ENCODE measurements at places on chromosomes 7 and 10.

DNA sequence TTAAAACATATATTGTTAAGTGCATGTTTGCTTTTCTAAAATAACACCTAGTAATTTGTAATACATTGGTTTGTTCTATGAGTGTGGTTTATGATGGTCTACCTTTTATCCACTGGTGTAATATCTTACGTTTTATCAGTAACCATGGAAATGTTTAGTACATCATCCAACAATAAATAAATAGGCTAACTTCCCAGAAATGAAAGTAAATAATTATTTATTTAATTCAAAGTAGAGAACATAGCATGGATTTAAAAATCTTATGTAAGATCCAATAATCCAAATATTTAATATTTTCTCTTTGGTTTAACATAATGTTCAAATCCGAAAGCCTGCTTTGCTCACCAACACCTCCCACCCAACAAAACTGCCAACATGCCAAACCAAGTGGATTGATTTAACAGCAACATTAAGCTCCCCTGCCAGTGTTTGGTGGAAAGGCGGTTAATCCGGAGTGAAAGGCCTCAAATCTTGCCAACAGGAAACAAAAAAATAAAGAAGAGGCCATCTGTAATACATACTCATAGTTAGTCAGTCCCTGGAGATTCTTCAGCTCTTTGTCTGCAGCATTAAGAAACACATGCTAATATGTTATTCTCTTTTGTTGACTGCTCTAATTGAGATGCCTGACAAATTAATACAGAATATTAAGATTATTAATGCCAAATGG is 897.8 kb downstream of the CNTNAP2 start:
- no peak for DNase-seq

- no peak for DNase-seq
These were observed 10.9 kb downstream of the OGDH start for GRCh38 chr7:44617225-44617890.

DNA sequence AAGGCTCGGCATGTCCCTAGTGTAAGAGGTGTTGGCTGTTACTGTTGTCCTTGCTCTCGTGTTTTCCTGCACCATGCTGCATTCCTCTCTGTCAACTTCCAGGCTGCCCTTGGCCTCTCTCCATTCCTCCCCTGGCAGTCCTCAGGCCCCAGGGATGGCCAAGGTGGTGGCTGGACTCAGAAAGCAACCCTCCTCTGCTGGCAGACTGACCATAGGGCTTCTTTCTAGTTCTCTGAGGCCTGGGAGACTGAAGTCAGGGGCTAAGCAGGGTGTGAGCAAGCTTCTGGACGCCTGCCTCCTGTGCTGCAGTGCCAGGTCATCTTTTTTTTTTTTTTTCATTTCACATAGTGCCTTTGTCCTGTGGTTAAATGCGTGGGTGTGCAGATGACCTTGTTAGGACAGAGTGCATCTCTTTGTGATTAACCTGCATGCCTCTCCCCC is 72.0 kb downstream of the GOLGA7B start:
- DNase-seq = no peak

GRCh38 chr7:78448911-78449310 is 650.3 kb downstream of the PHTF2 start:
- DNase-seq = no peak

- DNase-seq = no peak
These were observed 92.4 kb downstream of the TMEM106B start for GRCh38 chr7:12303495-12303894.

GRCh38 chr7:122972056-122972455 is 23.4 kb downstream of the TAS2R16 start:
- no peak for DNase-seq

- no peak for DNase-seq
These were observed 7.2 kb downstream of the EN2 start for GRCh38 chr7:155464948-155465739.

GRCh38 chr10:28840971-28841370 is 163.7 kb downstream of the BAMBI start:
- DNase-seq = no peak

DNA sequence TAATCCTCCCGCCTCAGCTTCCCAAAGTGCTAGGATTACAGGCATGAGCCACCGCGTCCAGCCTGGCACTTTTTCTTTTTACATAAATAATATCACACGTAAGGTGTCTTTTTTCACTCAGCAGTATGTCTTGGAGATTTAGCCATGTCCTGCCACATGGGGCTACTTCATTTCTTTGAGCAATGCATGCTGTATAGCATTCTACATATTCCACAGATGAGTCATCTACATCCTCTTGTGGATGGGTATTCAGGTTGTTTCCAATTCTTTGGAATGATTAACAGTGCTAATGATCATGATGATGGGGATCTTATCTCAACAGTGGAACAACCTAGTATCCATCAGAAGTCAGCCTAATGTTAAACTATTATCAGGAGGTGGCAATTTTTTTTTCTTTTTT is 50.8 kb downstream of the ZNF503 start:
- no peak for DNase-seq

GRCh38 chr10:129328546-129328945 is 138.5 kb upstream of the MGMT start:
- peak; percentile 63 for DNase-seq

GRCh38 chr10:63221950-63222349 is 88.8 kb downstream of the NRBF2 start:
- no peak for DNase-seq

- no peak for DNase-seq
These were observed 33.1 kb downstream of the HBP1 start for GRCh38 chr7:107201795-107202450.

DNA sequence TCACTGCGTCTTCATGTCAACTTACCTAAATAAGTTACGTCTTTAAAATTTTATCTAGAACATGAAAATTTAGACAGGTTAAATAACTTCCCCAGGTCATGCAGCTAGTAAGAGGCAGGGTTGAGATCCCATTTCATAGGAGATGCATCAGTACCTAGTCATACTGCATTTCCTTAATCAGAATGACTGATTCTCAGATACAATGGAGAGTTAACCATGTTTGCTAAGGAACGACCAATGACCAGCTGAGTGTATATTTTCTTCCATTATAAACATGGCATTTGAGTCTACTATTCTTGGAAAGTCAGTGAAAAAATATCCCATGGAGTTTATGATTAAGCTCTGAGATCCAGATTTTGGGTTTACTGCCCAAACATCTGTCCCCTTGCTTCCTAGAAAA is 39.6 kb downstream of the ENTPD1 start:
- no peak for DNase-seq

DNA sequence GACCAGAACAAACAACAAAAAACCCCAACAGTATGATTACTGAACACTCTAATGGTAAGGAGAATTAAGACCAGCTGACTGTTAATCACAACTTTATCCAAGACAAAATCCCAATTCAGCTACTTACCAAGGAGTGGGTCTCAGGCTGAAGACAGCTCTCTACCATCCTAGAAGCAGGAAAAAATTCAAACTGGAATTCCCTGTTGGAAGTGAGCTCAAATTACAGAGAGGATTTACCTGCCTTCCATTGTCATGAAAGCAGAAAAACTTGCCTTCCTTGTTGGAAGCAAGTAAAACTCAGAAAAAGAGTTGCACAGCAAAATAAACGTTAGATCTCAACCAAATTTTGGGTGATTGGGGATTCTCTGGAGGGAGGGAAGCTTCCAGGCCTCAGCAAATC is 20.9 kb downstream of the SPAM1 start:
- DNase-seq = no peak

DNA sequence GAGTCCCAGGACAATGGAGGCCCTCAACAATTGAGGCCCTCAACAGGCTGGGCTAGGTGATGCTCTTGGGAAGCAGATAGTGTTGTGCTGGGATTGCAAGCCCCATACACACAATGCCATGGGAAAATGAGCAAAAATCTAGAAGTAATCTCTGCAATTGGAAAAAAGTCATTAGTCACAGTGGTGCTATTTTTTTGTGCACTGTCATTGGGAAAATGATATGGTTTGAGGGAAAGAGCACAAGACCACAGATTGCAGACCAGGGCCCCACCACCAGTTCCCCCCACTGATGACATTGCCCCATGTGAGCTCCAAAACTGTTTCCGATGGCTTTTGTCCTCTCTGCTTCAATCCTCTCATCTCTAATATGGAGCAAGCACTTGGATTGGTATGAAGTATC is 1.9 kb downstream of the KCTD7 start:
- no peak for DNase-seq

DNA sequence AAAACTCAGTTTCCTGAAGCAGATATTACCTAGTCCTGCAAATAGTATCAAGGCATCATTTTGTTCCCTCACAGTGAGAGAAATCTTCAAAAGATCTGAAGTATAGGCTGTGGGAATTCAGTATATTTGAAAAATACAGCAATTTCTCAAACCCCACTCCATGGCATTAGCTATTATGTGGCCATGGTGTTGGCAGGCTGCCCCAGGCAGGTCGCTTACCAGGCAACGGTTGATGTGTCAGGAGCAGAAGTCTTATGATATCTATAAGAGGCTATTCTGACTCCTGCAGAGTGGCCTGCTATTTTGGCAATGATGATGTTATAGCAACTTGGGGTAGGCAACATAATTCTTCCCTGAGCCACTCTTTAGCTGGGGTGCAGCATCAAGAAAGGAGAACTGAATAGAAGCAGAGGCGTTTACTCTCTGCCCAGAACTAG is 187.9 kb downstream of the PLXDC2 start:
- DNase-seq = no peak

DNA sequence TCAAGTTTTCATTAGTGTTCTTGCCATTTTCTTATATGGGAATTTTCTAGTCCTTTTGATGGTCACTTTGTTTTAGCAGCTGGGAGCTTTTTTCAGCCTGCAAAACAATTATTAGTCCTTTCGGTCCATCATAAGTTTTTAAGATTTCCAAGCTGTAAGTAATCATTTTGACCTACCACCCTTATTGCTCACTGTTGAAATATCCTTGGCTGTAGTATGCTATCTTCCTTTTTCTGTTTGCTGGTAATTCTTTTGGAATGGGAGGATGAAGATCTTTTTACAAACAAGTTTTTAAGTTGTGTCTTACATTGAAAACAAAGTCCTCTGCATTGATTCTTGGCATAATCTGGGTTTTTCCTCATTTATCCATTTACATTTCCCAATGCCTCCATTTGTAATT is 24.0 kb downstream of the BZW2 start:
- no peak for DNase-seq

DNA sequence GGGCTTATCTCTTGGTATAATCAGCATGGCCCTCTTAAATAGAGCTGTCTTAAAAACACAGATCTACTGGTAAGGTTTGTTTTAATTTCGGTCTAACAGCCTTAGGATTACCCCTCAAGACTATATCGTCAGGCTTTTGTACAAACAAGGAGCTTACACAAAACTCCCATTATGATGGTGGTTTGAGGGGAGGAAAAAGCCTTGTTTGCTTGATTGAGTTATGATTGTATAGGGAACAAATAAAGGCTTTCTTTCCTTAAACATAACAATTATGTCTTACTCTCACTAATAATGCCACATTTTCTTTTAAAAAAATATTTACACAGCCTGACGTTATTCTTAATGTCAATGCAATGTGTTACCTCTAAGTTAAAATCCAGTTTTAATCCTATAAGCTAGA is 188.8 kb upstream of the TCF7L2 start:
- DNase-seq = no peak

- DNase-seq = no peak
These were observed 242.2 kb downstream of the TSPAN12 start for GRCh38 chr7:120615703-120616102.

- no peak for DNase-seq
These were observed 87.4 kb downstream of the BUB3 start for GRCh38 chr10:123241391-123242141.

GRCh38 chr7:118312966-118313365 is 88.5 kb downstream of the ANKRD7 start:
- DNase-seq = no peak

DNA sequence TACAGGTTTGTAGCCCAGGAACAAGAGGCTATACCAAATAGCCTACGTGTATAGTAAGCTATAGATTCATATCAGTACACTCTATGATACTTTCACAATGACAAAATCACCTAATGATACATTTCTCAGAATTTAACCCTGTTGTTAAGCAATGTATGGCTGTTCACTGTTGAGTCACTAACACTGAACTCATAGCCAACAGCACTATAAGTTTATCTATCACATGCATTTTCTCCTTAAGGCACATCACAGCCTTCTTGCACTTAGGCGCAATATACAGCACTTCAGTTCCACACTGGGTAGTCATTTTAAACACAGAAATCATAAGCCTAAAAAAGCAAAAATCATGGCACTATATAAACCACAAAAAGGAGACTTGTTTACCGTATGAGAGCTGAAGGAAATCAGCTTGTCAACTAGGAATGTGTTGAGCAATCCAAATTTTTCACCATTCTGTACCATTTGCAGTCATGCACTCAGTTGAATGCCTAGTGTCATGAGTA is 45.6 kb downstream of the ZNF438 start:
- DNase-seq = no peak

DNA sequence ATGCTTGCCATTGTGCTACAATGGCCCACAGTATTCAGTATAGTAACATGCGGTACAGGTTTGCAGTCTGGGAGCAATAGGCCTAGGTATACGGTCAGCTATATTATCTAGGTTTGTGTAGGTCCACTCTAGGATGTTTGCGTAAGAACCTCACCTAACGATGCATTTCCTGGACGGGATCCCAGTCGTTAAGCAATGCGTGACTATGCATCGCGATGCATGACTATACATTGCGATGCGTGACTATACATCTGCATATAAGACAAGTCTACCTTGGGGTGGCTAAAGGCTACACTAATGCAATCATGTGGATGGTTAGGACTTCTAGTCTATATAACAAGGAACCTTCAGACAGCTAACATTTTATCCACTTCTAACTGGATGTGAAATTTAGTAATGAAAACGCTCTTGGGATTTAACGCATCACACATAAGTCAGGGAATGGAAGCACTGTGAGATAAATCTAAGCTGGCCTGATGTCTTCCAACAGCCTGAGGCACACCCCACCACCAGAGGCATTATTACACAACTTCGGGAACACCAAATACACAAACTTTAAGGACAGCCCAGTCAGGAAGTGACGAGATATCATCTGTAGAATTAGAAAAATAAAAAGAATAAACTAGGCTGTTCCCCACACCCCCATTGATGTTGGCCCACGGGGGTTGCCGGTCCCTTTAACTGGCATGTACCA is 9.2 kb downstream of the GNA12 start:
- DNase-seq = peak; percentile 60

- no peak for DNase-seq
These were observed 20.8 kb downstream of the C10orf105 start for GRCh38 chr10:71698737-71699136.

DNA sequence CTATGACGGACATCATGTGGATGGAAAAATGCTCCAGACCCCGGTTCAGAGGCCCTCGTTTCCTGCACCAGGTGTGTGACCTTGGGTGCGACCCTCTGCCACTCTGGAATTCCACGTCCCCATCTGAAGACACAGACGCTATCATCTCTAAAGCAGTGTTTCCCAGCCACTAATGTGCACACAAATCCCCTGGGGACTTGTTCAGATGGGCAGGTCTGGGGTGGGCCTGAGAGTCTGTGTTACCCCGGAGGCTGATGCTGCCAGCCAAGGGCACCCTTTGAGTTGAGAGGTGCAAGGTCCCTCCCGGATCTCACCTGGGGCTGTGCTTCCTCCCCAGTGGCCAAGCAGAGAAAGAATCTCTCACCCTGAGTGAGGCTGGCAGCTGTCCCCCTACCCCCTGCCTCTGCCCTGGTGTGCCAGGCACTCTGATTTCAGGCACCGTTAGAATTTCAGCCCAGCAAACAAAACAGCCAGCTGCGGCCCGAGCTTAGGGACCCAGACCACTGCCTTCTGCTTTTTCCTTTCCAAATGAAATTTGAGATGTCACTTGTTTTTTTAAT is 90.0 kb downstream of the SLIT1 start:
- no peak for DNase-seq

GRCh38 chr7:16460789-16461493 is 4.6 kb downstream of the SOSTDC1 start:
- DNase-seq = no peak

GRCh38 chr10:103843854-103844570 is 11.4 kb downstream of the SH3PXD2A start:
- DNase-seq = no peak
